Kidney epithelial cell (primary cell): ENCODE measurements at places on chromosomes 3 and 15. TPM values are rescaled to one million over a fixed set of nuclear protein-coding genes. Genes with fewer than 3 reads are reported as not detected.

IL17RB gene
- 0.04 and 0.27 TPM in 2 replicates for total RNA-seq

DNA sequence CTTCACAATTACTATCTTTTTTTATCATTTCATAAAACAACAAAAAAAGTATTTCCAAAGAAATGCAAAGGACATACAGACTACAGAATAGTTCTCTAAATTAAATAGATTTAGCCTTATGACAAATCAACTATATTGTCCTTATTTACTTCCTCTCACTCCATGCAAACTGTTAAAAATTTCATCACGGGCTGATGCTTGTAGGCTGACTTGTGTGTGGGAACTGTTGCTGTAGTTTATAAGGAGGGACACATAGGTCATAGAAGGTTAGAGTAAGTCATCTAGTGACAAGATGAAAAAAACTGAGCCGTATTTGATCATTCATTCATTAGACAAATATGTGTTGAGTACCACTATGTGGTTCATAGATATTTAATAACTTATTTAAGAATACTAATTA lies 232.5 kb upstream of the TBL1XR1 start:
- no peak for DNase-seq

GRCh38 chr15:87735522-87735921 lies 521.0 kb downstream of the NTRK3 start:
- no peak for DNase-seq

GRCh38 chr15:40266828-40267304 lies 16.0 kb downstream of the ANKRD63 start:
- peak; percentile 89 for DNase-seq

- DNase-seq = no peak
Observed at GRCh38 chr15:37105889-37106288, 5.5 kb upstream of the MEIS2 start.

RCN2 gene
- total RNA-seq = 104 and 119 TPM in 2 replicates

DNA sequence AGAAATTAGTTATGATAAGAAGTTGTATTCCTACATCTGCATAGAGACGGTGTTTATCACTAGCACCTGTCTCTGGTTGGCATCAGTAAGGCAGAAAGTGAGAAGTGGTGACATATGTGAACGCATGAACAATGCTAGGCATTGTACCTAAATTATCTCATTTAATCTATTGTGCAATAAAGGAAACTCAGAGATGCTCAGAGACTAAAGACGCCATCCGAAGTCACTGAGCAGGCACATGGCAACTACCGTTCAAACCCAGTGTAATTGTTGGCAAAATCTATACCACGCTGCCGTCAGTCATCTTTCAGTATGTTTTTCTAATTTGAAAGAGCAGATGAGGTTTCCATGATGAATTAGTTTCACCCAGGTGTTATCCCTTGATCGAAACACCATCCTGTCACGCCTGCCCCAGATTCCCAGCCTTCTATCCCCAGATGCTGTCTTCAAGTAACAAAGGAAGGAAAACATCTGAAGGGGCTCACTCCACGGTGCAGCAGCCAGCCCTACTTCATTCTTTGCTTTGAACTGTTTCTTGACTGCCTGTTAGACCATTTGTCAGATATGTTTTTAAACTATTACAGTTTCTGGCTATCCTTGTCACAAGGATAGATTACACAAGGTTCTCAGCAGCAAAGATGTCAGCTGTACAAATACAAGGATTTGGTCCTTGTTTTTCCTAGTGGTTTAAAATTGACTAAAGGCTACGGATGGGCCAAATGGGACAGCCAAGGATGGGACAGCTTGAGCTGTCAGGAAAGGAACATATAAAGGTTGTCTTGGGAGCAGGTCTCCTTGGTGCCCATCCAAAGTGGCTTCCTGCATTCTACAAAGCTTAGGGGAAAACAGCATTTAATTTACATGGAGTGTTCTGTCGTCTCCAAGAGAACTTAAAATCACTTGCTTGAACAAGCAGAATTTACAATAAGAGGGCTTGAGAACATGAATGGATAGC lies 99.1 kb downstream of the TMEM108 start:
- DNase-seq = no peak

GRCh38 chr3:191809326-191809949 lies 348.5 kb downstream of the PYDC2 start:
- no peak for DNase-seq

ZNF717 gene
- 11.0 and 12.9 TPM in 2 replicates for total RNA-seq

DNA sequence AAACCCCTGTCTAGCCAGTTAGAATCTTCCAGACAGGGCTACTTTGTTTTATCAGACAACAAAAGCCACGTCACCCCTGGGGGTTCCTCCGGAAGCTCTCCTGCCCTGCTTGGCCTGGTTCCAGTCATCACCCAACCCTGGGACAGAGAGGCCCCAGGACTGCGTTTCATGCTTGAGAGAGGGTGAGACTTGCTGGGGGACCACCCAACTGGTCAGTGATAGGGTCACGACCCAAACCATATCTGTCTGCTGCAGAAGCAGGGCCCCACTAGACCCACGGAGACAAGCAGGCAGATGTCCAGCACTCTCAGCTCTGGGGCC lies 1.2 kb downstream of the NT5DC2 start:
- DNase-seq = no peak

DNA sequence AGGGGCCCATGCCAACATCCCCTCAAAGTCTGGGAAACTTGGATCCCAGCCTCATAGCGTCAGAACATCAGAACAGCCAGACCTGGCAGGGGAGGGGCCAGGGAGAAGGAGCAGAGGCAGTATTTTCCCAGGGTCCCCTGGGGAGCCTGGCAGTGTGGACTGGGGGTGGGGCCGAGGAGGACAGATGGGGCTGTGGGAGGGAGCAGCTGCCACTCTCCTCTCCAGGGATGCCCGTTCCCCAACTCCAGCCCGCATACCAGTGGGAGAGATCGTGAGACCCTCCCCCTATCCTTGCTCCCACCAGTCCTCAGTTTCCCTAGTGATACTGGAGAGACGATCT lies 6.5 kb upstream of the DNAJB8 start:
- DNase-seq = no peak

DNA sequence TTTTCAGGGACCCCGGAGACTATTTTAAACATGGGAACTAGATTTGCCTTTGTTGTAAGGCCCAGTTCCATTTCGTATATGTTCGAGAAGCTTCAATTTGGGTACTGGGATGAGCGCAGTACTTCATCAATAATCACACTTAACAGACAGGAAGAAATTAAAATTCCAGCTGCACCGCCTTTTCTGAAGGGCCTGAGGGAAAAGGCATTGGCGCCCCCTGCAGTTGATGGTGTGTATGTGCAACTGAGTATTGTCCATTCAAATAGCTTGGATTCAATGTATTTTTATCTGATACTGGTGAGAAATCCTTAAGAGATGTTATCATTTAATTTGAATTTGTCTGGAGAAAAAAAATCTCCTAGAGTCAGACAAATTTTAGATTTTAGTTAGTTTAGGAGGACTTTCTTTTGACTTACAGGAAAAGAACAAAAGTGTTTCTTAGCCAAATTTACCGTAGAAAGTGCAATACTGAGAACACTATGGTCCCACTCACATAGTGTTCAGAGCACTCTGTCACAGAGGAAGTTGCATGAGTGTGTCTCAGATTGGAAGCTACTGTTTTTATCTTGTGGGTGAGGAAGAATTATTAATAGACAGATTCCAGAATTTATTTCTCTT lies 5.4 kb upstream of the ALDH1A2 start:
- DNase-seq = no peak

DNA sequence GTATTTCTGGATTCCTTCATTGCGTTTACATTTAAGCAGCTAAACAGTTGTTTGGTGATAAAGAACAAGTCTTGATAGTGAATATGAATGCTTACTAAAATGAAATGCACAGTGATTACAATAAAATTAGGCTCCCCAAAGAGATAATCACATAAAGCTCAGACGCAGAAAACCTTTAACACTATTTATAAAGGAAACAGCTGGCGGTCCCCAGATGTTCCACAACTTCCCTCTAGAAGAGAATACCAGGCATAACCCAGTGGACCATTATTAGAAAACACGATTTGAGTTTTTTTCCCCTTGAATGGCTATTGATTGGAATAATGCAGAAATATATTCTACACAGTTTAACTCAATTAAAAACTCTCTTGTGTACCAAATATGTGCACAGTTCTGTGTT lies 573.2 kb downstream of the DIPK2A start:
- no peak for DNase-seq

SLC12A6 gene
- 15.2 and 16.4 TPM in 2 replicates for total RNA-seq

GHSR gene
- not detected in 2 replicates for total RNA-seq

DNA sequence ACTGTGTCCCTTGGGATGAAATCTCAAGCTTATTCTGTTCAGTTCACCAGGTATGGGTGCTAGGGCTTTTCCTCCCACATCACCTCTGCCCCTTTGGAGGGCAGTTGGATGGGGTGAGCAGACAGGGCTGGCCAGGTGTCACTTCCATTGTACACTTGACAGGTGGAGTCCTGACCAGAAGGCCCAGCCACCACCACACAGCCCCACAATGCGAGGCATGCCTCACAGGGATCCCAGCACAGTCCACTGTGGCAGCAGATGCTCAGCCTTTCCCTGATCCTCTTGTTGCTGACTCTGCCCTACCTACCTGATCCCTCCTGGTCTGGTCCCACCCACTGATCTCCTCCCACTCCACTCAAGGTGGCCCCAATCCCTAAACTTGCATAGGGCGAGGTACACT lies 88.2 kb downstream of the ANP32A start:
- no peak for DNase-seq

DNA sequence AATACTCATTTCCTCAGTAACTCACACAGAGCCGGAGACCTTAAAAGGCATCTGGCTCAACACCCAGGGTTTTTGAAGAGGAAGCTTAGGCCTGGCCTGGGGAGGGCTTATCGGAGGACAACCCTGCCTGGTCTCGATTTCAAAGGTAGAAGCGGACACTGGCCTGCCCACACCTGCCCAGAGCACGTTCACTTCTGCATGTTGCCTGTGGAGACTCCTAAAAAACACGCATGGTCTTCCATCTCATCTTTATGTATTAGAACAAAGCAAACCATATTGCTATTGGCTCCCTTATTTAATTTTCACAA lies 55.5 kb upstream of the FURIN start:
- no peak for DNase-seq

DNA sequence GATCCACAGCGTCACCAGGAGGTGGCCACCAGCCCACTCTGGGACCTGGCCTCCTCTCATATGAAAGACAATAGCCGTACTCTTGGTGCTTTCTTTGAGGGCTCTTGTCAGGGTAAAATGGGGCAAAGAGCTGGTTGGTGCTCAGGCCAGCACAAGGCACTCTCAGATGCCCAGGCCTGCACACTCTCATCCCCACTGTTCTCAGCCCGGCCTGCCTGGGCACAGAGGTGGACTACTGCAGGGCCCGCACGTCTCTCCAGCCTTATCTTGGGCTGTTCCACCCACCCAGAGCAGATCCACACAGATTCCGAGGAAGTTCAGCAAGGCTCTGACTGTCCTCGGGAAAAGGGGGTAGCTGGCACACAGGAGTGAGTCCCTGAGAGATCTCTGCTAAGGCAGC lies 122.8 kb upstream of the PRR20G start:
- DNase-seq = no peak

DNA sequence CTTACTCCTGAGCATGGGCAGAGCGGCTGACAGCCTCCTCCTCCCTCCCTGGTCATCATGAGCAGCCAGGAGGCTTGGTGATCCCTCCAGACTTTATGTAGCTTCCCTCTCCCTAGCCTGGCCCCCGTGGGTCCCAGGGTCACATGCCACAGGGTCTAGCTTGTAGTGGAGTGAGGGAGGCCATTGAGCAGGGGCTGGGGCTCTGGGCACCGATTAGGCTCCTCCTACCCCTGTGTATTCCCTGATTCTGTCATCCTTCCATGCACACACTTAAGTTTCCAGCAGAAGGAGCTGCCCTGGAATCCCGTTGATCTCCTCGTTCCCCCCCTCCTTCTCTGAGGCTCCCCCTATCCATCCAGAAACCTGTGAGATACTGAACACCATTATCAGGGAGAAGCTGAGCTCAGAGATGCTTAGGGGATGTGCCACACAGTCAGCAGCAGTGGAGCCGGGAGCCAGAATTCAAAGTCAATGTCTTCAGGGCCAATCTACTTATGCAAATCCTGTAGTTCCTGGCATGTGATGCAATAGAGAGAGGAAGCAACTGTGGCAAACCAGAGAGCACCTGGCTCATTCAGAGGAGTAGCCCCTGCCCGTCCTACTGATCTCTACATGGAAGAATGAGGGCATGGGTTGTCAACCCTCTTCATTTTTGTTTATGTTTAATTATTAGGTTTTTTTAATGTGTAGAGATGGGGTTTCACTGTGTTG lies 17.2 kb downstream of the CCDC33 start:
- DNase-seq = no peak

KIF7 gene
- total RNA-seq = 5.4 and 7.4 TPM in 2 replicates

PAK6 gene
- 15.3 and 17.7 TPM in 2 replicates for total RNA-seq

SLC12A8 gene
- total RNA-seq = 13.6 and 16.6 TPM in 2 replicates

GOLGA8T gene
- 0.27 TPM in 1 of 2 replicates, not detected in the other for total RNA-seq

GRCh38 chr3:126309861-126310655 lies 47.1 kb downstream of the KLF15 start:
- no peak for DNase-seq

LSMEM2 gene
- total RNA-seq = not detected in 2 replicates

DNA sequence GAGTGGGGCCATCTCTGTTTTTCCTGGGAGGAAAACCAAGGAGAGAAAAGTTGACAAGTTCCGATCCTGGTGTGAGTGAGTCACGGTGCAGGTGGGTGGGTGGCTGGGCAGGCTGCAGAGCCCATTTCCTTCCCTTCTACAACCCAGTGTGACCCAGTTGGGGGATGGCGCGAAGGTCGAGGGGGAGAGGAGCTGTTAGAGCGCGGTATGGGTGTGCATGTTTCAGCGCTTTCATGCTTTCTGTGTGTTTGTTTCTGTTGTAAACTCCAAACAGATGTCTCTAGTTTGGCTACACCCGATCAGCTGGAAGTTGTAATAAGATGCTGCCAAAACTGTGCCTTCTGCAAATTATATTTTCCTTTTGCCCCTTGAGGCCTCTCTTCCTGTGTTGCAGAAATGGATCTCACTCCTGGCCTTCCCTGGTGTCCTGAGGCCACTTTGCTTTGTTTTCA lies 3.8 kb downstream of the FAM43A start:
- no peak for DNase-seq

GRCh38 chr3:70646635-70647034 lies 334.2 kb upstream of the MDFIC2 start:
- no peak for DNase-seq

GRCh38 chr3:87397211-87397610 lies 120.8 kb upstream of the POU1F1 start:
- DNase-seq = peak; percentile 1

DNA sequence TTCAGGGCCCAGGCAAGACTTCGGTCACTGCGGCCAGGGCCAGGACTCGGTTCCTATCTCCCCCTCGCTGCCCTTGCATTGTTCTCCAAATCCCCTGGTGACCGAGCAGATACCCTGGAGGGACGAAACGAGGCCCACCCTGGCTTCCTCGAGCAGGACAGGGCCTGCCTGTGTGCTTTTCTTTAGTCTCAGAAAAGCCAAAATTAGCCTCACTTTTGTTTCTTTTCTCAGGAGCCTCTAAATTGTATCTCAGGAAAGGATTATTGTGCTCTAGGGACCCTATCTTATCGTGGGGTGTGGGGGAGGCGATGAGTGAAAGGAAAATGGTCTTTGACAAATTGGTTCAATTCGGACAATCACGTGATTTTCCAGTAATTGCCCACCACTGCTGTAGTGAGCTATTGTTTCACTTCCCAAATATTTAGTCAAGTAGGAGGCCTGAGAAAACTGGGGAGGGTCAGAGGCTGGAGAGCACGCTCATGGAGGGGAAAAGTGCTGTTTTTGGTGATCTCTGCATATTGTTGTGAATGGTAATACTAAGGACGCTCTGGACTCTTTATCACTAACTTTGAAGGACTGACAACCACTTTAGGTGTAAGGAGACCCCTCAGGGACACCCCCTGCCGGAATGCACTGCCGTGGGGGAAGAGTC lies 61.6 kb downstream of the TMEM44 start:
- no peak for DNase-seq
